Hepatocyte (in vitro differentiated cells): ENCODE measurements at places on chromosomes 1 and 21. TPM values are rescaled to one million over a fixed set of nuclear protein-coding genes. Genes with fewer than 3 reads are reported as not detected.

GRCh38 chr1:193462629-193463320, 276.4 kb upstream of the B3GALT2 start:
- DNase-seq: no peak

DNA sequence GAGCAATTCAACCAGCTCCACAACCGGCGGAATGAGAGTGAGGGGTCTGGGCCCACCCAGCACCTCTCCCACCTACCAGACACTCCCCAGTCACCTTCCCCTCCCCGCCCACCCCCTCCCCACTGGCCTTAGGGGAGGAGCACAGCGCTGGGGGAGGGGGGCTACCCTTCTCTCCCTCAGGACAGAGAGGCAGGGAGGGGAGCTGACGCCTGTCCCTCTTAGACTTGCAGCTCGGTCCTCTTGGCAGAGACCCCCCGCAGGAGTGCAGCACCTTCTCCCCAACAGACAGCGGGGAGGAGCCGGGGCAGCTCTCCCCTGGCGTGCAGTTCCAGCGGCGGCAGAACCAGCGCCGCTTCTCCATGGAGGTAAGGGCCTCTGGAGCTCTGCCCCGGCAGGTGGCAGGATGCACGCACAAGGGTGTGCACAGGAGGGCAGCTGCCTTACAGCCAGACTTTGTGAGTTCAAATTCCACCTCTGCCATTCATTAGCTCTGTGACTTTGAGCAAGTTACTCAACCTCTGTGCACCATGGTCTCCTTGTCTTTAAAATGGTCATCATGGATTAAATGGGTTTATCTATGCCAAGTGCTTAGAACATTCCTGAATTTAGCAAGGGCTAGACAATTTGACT, 18.9 kb downstream of the CDK18 start:
- DNase-seq: no peak

GRCh38 chr1:232590744-232591082, 39.2 kb downstream of the SIPA1L2 start:
- no peak for DNase-seq

DNA sequence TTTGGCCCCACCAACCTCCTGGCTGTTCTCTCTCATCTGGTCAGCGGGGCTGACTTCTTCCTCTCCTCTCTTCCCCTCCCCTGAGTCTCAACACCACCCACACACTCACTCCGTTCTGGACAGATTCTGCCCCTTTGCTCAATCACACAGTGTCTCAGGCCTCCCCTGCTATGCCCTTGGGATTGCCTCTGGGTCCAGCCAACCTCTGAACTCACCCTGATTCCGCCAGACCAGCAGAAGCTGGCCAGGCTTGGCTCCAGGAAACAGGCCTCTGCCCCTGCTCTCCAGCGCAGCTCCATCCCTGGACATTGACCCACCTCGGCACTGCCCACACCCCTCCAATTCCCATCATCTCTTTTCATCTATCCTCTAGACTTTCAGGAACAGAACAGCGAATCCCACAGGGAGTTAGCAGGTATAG, 22.1 kb downstream of the AHDC1 start:
- no peak for DNase-seq

GRCh38 chr1:72938408-72938807, 656.1 kb upstream of the NEGR1 start:
- DNase-seq: no peak

GRCh38 chr1:54826226-54826816, 25.2 kb upstream of the TTC22 start:
- no peak for DNase-seq

BNIPL gene
- polyA plus RNA-seq: 1.1 and 3.0 TPM in 2 replicates

DNA sequence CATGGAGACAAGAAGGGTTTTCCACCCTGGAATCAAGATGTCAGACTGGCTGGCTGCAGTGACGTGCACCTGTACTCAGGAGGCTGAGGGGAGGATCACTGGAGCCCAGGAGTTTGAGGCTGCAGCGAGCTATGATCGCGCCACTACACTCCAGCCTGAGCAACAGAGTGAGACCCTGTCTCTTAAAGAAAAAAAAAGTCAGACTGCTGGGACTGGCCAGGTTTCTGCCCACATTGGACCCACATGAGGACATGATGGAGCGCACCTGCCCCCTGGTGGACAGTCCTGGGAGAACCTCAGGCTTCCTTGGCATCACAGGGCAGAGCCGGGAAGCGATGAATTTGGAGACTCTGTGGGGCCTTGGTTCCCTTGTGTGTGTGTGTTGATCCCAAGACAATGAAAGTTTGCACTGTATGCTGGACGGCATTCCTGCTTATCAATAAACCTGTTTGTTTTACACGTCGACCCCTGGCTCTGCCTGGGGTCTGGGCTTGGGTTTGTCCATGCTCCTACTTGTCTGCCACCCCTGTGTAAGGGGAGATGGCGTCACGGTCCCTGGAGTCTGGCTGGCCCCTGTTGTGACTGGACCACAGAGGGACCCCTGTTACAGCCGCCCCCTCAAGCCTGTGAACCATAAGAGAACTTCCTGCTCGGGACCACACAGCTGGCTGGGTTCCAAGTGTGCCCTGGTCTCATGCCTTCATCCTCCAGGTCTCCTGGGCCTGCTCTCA, 20.9 kb upstream of the VPS13D start:
- DNase-seq: peak; percentile 90

- peak; percentile 46 for DNase-seq
Measured at GRCh38 chr1:99544328-99544727, 101.6 kb upstream of the PALMD start.

- DNase-seq: no peak
Measured at GRCh38 chr21:41966872-41967621, 13.2 kb upstream of the C2CD2 start.

GRCh38 chr1:89516055-89516454, 8.6 kb upstream of the LRRC8B start:
- peak; percentile 12 for DNase-seq

DNA sequence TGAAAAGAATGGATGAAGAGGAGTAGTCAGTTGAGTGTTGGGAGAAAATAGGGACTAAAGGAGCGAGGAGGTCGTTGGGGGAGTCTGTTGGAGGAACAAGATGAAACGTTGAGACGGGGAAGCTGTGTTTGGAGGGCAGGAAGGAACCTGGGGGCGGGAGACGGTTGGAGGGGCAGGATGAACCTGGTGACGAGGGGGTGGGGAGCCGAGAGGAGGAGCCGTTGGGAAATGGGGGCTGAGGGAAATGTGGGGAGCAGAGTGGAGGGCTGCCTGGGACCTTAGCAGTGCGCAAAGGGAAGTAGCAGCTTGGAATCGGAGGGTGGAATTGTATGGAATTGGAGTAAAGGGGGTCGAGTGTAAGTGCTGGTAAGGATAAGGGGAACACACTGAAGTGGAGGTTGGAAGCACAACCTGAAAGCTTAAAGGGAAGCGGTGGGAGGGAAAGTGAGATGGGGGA, 630 bp downstream of the MTF2 start:
- DNase-seq: peak; percentile 42

GRCh38 chr1:201825245-201825644, 3.7 kb upstream of the IPO9 start:
- no peak for DNase-seq

DNA sequence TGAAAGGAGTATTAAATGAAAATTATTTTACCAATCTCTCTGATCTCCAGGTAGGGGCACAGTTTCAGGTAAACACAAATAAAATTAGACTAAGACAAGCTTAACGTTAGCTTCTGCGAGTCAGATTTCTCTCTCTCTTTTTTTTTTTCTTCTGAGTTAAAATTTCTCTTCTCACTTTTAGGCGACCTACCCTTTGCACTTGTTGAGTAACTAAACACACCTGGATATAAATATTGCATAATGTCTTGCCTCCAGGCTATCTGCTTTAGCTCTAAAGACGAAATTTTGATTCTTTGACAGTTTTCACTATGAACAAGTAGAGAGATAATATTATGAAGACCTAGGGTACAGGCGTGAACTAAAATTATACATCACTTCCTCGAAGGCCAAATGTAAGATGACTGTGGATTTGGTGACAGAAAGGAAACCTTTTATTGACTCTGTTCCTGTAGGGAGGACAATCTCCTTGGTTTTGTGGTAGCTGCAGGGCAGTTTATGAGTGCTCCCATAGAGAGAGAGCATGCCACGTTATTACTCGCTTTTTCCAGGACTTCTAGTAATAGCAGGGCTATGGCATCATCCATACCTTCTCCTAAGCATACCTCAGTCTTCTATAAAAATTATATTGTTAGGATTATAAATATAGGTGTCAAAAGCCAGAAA, 303.8 kb upstream of the NEGR1 start:
- DNase-seq: no peak

ATP6V1G3 gene
- not detected in 2 replicates for polyA plus RNA-seq
